ENCODE measurements at places on chromosomes 5 and 9.

DNA sequence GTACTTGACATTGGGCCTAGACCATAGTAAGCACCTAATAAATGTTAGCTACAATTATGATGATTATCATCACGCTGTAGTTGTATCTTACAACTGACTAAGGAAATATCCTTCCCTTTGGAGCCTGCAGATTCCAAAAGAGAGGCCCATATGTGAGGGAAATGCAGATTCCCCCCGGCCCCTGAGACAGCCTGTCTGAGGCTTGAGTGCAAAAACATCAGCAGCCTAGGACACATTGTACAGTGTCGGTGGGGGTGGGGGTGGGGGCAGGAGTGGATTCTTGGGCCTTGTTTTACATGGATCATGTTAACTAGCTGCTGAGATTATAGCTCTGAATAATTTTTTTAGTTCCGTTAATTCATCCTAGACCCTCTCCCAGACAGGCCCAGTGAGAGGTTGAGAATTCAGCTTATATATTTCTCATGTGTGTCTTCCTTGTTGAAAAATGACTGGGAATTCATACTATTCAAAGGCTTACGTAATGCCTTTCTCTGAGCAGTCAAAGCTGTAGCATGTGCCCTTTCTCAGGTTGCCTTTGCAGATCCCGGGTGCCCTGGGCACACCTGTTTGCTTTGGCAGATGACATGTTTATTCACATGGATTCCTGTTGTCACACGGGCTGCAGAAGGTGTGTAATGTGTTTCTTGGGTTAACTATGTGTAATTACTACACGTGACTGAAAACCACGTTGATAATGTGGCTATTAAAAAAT is 262.8 kb downstream of the NR3C1 start:
- no peak for DNase-seq

DNA sequence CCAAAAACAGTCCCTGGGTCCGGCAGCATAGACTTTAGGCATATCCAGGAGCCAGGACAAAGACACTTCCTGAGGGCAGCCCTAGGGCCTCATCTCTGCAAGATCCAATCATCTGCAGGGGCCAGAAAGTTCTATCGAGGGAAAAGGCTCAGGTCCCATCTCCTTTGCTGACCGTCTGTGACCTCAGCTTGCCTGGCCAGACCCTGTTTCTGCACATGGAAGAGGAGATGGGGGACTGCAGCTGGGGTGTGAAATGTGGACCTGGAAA is 51.0 kb upstream of the FCN1 start:
- no peak for DNase-seq

DNA sequence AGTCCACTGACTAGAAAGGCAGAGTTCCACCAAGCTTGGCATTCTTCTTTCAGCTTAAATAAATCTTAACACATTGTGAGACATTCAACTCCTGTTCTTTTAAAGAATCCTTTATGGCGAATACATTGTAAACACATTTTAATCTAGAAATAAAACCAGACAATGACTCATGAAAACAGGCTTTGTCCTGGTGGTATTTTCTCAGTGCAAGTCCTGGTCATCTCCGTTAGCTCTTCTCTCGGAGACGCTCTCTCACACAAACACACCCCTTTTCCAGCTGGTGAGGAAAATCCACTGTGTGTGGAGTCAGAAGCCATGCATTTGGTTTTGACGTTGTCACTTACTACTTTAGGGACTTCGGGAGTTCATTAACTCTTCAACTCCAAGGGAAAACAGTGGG is 140.4 kb downstream of the AUH start:
- DNase-seq: no peak

DNA sequence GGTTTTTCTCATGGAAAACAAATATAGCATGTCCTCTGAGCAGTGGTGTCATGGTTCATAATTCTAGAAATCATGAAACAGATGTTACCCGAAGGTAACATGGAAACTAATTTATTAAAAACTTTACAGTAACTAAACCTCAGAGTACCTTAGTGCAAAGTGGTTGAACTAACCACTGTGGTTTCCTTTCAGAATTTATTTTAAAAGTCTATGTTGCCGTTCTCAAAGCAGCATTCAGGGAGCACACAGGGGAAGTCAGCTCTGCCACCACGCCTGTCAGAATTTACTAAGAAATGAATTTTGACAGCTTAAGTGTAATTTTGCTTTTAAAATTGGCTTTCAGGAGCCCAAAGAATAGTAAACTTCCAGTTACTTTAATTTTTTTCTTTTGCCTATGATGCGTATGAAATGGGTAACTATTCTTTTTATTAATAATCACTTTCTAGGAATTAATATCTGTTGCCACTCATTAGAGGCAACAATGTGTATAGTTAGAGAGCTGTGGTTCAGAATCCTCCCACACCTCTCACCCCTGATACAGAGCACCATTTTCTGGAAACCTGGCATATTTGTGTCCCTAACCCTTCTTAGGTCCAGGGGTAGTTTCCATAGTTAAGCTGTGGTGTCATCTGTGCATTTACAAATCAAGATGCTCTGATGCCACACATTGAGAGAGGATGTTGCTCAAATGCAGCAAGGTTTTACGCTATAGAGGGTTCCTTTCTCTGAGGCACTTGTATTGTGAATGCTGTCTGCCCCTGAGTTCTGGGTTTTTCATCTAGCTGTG is 202.6 kb downstream of the ZSWIM6 start:
- no peak for DNase-seq

DNA sequence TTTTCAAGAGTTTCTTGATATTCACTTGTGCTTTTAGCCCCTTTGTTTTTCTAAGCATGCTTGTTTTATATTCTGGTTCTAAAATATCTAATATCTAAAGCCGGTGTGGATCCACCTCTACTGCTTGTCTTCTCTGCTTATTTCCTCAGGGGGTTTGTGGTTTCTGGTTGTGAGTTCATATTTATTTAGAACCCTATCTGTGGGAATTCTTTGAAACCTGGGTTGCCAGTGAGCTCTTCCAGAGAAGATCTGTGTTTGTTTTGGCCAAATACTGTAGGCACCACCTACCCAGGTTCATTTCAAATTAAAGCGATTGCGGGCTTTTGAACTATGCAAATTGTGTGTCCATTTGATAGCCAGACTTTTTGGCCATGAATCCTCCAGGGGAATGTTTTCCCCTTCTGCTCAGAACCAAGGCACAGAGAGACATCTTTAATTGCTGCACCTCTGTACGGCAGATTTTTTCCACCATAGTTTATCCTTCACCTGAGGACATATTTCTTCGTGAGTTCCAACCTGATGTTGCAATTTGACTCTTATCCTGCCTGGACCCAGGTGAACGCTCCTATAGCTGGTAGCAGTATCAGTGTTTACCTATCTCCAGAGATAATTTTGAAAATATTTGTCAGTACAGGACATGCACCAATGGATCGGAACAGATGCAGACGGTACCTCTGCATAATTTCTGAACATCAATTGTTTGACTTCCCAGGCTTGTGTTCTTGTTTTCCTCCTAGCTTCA is 2.4 kb upstream of the ZBTB43 start:
- no peak for DNase-seq

DNA sequence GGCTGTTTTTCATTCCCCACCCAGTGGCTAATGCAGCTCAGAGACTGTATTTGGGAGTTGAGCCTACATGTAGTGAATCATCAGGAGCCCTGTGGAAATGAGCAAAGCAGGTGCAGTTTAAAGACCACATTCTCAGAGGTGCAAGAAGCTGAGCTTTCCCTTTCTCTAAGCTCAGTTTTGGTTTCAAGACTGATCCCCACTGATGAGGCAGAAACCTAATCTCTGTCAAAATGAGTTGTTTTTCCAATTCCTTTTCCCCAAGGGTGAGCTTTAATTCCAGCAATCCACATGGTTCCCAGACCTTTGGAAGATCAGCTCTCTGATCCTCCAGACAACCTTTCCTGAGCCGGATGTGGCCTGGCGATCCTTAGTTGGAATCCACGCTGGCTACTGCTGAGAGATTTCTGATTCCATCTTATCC is 420.5 kb downstream of the EBF1 start:
- no peak for DNase-seq

DNA sequence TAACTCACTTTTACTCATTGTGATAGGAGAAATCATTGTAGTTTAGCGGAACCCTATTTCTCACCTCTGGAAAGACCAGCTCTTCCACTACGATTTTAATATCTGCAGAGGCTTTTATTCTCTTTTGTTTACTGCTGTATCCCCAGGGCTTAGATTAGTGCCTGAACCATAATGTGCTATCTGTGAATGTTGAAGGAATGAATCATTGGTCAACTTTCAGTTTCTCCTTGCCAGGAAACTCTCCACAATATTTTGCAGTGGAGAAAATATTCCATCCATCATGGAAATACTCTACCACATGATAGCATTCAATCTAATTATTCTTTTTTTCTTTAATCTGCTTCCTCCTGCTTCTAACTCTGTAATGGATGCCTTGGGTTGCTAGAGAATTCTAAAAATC is 263.5 kb upstream of the PTPRD start:
- DNase-seq: no peak

GRCh38 chr5:149603210-149603609 is 21.9 kb downstream of the ARHGEF37 start:
- DNase-seq: no peak
